ENCODE measurements at places on chromosomes 2 and 18.

DNA sequence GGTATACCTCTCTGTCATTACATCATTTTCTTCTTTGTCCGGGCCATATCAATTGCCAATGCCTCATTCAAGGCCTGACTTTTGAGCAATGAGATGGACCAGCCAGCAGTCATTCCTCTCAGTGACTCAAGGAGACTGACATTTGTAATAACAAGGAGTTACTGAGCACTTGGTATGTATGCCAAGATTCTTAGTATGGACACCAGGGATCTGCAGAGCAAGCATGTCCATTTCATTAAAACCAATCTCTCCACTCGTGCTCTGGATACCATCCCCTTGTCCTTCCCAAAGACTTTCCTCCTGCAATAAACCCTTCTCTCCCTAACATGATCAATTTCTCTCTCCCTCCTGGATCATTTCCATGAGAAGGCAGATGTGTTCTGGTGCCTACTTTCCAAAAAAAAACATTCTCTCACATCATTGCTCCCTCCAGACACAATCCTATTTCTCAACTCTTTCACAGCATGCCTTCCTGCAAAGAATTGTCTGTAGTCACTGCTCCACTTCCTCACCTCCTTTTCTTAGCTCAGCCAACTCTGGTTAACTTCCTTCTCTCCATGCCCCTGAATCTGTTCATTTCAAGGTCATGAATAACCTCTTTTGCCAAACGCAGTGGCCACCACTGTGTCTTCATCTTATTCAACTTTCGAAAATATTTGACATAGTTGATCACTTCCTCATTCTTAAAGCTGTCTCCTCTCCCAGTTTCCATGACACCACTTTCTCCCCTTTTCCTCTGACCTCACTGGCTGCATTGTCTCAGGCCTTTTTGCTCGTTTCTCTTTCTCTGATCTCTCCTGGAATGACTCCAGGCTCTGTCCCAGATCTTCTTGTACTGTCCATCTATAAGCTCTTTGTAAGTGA, 102.8 kb upstream of the CYP1B1 start:
- DNase-seq, result no peak

DNA sequence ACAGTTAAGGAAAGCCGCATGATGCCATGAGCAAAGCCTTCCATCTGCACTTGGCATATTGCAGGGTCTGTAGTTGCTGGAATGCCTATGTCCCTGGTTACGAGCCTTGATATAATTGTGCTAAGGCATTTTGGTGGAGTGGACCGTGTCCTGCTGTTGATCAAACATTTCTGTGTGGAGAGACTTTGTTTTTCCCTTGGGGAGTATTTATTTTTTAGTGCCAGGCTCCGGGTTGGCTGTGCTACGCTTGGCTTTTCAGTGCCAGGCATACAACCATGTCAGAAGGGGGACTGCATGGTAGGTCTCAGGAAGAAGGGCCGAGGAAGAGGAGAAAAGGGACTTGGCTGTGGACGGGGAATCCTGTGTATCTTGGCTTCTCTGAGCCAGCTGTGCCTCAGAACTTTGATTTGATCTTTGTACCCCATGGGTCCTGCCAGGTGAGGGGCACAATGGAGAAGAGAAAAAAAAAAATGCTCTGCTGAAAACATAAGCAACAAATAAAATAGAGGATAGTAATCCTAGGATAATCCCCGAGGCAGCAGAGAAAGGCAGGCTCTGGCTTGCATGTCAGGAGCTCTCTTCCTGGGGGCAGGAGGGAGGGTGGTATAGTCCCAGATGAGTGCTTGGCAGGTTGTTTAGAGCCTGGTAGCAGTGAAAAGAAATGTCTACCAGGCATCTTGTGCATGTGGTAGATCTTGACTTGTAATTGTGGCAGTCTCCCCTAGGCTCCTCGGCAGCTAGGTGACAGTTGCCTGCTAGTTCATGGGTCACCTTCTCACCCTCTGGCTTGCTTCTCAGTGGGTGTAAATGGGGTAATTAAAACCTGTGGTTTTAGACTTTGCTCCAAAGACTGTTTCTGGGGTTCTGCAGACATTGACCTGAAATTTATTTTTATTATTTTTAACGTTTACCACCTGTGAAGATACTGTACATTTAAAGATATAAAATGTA, 233.0 kb downstream of the NEDD4L start:
- no peak for DNase-seq

DNA sequence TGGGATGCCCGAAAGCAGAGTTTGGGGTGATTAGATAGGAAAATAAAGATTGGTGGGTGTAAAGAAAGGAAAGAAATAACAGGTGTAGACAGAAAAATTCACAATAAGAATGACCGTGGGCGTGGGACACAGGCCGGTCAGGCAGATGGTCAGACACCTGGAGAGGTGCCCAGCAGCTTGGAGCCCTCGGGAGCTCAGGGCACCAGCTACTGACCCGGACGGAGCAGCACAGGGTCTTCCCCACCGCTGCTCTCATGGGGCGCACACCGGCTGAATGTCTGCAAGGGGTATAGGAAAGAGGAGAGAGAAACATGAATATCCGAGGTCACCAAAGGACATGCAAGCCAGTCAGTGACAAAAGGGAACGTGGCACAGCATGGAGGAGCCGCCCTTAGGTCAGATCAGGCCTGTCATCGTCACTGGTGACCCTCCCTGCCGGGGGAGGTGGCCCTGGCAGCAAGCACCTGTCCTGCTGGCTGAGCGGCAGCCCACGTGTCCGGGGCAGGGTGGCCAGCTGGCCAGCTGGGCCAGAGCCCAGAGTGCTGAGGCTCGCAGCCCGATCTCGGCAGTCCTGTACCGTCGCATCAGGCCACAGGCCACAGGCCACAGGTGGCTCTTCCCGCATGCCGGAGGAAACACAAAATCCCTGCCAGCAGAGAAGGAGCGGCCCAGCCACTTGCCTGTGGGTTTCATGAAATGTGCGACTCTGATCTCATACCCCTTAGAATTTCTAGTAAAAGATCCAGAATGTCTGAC, 112.0 kb upstream of the NDUFV2 start:
- DNase-seq, result no peak

DNA sequence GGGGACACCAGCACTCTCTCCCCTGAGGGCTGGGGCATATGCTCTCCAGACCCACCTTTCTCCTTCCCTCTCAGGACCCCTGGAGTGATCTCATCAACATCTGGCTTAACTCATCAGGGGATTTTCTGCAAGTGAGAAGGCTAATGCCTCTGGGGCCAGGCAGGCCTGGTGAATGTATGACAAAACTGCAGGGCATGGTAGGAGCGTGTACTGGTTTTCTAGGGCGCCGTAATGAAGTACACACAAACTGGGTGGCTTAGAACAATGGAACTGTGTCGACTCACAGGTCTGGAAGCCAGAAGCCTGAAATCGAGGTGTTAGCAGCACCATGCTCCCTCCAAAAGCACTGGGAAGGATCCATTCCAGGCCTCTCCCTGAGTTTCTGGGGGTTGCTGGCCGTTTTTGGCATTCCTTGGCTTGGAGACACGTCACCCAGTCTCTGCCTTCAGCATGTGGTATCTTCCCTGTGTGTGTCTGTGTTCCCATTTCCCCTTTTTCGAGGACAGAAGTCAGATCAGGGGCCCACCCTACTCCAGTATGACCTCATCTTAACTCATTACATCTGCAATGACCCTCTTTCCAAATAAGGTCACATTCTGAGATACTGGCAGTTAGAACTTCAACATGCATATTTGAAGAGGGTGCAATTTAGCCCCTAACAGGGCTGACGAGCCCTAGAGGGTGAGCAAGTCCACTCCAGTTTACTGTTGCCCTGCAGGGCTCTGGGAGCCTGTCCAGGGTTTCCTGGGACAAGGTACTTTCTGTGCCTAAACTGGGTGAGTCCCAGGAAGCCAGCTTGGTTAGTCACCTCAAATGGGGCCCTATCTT, 45.5 kb upstream of the CAB39 start:
- DNase-seq, result no peak

DNA sequence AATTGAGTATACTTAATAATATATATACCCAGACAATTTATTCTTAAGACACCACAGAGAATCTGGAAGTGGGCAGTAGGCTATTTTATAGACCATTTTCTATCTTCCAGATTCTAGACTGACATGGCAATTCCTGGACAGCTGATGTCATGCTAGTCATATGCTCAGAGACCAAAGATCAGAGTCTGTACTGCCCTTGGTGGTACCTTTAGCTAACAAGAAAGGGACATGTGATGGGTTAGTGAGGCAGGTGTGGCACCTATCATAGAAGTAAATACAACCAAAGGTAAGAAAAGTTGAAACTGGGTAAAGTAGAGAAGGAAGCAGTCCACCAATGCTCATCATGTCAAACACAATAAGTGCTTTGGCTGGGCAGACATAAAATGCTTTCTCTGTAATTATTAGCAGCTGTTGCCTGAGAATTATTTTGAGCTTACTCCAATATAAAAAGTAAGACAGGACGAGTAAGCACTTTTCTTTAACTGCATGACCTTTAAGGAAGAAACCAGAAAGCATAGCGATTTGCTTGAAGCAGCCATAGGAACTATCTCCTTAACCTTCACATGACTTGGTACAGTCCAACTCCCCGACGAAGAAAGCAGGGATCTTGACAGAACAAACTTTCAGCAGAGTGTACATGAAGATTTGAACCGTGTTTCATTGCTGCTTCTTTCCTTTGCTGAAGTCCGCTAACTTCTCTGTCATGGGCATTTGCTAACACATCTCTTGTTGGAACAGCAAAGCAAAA, 47.1 kb downstream of the SLC40A1 start:
- DNase-seq, result no peak

- no peak for DNase-seq
Observed at GRCh38 chr2:239196474-239197021, 204.3 kb downstream of the HDAC4 start.

DNA sequence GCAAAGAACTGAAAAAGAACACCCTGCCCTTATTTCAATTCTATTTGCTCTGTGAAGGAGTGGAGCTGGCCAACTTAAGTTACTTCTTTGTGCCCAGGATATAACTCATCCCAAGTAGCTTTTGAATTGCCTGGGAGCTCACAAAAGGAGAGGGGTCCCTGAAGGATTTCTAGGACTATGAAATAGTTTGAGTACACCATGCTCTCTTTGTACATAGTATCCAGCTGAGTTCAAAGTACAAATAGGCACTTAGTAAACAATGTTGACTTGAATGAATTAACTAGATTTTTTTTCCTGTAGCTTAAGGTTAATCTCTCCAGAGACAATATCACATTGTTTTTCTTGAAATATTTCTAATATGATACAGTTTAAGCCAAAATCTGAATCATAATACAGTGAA, 47.7 kb downstream of the ZC3H15 start:
- DNase-seq, result no peak

DNA sequence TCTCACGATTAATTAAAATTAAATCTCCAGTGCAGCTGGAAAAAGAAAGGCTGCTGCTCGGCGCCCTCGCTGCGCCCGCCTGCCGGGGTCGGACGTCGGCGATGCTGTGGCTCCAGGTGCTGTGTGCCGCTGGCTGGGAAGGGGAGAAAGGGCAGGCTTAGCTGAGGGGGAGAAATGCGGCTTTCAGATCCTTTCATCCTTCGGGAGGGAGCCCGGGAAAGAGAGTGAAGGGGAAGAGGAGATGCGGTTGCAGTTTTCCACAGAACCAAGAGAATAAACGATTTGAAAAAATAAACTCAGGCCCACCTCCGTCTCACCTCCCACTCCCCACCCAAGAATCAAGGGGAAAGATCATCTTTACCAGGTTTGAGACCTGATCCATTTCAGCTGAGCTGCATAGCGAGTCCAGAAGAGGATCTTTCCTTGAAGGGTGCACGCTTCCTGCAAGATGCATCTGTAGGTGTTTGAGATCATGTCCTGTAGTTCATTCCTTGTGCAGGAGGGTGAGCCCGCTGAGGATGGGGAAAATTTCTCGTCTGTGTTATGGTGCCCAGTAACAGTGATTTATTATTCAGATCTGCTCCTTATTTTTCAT, 495 bp downstream of the TMEM169 start:
- peak; percentile 15 for DNase-seq

- no peak for DNase-seq
Observed at GRCh38 chr2:73339201-73339600, 45.9 kb upstream of the EGR4 start.

- DNase-seq, result no peak
Observed at GRCh38 chr2:226794196-226794661, 5.4 kb downstream of the IRS1 start.

GRCh38 chr18:75290737-75291358, 80.3 kb downstream of the TSHZ1 start:
- DNase-seq, result no peak

- DNase-seq, result no peak
Observed at GRCh38 chr2:86054535-86055082, 51.1 kb downstream of the POLR1A start.

DNA sequence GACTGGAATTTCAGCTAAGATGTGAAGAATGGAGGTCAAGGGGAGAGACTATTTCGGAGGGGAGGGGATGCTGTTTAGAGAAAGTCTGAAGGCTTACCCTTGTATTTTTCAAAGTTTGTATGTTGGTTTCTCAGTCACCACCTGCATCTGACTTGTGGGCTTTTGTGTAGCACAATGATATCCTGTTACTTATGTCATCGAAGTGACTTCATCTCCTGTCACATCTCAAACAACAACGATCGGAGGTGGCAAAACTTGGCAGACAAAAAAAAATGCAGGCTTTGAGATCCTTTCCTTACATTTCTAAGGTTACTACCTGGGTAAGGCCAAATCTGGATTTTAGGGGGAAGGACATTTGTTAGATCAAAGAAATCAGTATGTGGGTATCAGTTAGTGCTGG, 11.7 kb upstream of the CXCR4 start:
- no peak for DNase-seq

GRCh38 chr2:135728064-135728743, 13.5 kb upstream of the UBXN4 start:
- DNase-seq, result no peak

GRCh38 chr2:30492619-30493018, 45.6 kb downstream of the LCLAT1 start:
- no peak for DNase-seq

- peak; percentile 1 for DNase-seq
Observed at GRCh38 chr2:8546612-8547283, 135.1 kb upstream of the ID2 start.

DNA sequence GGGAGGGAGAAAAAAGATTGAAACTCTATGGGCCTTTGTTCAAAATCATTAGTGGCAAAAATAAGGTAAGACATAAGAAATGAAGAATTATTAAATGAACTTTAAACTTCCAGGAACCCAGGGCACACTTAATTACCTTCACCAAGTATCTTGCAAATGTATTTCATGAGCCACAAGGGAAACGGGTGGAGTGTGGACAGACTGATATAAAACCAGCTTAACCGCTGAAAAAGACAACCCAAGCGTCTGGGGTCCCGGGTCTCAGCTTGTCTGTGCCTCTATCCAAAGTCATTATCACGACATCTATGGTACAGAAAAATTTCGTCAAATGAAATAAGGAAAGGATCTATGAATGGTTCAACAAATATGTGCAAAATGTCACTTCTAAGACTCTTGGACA, 13.9 kb upstream of the MBOAT2 start:
- DNase-seq, result no peak

DNA sequence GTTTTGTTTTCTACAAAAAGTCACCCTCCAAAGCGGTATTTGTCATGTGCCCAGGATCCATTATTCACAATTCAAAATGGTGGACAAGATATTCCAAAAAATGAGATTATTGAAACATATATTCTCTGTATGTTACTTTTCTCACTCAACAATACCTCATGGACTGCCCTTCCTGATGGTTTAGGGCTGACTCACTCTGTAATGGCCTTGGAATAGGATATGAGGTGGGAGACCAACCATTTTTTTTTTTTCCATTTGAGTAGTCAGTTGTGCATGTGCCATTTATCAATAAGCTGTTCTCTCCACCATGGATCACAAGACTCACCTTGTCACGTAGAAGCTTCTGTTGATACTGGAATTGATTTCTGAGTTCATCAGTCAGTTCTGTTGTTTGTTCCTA, 64.5 kb downstream of the LYPD6 start:
- DNase-seq, result no peak
